ENCODE measurements at places on chromosomes 3 and 15.

- DNase-seq, result no peak
- H3K27me3 ChIP-seq, result no peaks in the 10 kb centered on the region
- H3K36me3 ChIP-seq, result no peaks in the 10 kb centered on the region
- no peaks in the 10 kb centered on the region for H3K4me1 ChIP-seq
- H3K4me3 ChIP-seq, result no peak overlapping the region
Measured at GRCh38 chr3:89252860-89253259, 145.4 kb downstream of the EPHA3 start.

DNA sequence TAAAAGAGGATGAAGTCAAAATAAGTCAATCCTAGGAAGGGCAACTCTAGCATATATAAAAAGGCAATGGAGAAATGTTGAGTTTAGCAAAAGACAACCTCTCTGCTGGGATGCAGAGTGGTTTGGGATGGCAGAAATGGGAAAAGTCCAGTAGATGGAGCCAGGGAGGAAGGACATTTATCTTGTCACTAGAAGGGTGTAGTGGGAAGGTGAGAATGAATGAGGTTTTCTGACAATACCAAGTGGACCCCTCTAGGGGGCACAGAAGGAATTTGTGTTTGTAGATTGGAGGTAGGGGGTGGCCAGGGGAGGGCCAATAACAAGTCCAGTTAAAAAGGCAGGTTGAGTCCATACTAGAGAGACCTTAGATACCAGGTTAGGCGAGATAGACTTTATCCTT, 80.0 kb downstream of the THSD4 start:
- H3K4me3 ChIP-seq, result no peak overlapping the region
- H3K27ac ChIP-seq, result no peak overlapping the region
- no peak for DNase-seq
- H3K4me1 ChIP-seq, result no peaks in the 10 kb centered on the region
- no peaks in the 10 kb centered on the region for H3K36me3 ChIP-seq
- no peaks in the 10 kb centered on the region for H3K27me3 ChIP-seq

DNA sequence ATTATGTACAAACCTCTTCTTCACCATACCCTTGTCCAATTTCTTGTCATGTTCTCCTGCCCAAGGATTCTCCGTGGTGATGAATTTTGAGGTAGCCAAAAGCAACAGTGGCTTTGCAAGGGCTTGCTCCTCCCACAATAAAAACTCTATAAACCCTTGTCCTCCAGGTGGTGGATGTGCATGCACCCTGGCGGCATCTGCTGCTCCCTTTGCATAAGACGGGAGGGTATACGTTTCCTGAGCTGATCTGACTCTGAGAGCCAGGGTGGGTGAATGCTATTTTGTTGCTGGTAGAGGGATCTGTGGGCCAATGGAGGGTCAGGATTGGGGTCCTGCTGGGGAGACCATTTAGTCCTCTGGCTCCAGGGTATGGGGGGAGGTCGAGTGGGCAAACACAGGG, 5.4 kb downstream of the DNAH1 start:
- DNase-seq, result no peak
- H3K27ac ChIP-seq, result no peak overlapping the region
- no peaks in the 10 kb centered on the region for H3K27me3 ChIP-seq
- H3K4me3 ChIP-seq, result no peak overlapping the region

GRCh38 chr3:5133239-5134018, 11.3 kb downstream of the ARL8B start:
- H3K4me1 ChIP-seq, result peaks cover 8% of the 10 kb centered on the region
- no peak overlapping the region for H3K27ac ChIP-seq
- no peak overlapping the region for H3K4me3 ChIP-seq

GRCh38 chr15:52734329-52734728, 55.1 kb upstream of the ATOSA start:
- no peak for DNase-seq
- no peaks in the 10 kb centered on the region for H3K36me3 ChIP-seq
- no peaks in the 10 kb centered on the region for H3K27me3 ChIP-seq
- H3K4me1 ChIP-seq, result peaks cover 7% of the 10 kb centered on the region

GRCh38 chr15:67850994-67851571, 11.2 kb upstream of the RNU6-1 start:
- no peak overlapping the region for H3K27ac ChIP-seq
- no peaks in the 10 kb centered on the region for H3K27me3 ChIP-seq
- H3K36me3 ChIP-seq, result no peaks in the 10 kb centered on the region
- no peak for DNase-seq

DNA sequence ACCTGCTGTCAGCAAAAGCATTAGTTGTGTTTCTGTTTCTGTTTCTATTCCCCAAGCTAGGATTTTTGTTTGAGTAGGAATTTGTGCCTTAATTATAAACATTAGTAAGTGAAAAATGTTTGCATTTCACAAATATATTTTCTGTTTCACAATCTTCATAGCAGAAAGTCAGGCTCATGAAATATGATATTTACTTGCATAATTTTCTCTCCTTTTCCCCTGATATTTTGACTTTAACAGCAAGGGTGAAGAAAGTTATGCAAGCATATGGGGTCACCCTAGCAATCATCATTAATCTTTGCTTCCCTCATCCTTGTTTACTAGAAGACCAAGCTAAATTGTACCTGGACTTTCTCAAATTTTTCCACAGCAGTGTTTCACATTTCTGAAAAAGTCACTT, 140.3 kb upstream of the SEMA6D start:
- DNase-seq, result no peak
- H3K4me1 ChIP-seq, result no peaks in the 10 kb centered on the region
- no peak overlapping the region for H3K27ac ChIP-seq
- no peaks in the 10 kb centered on the region for H3K36me3 ChIP-seq
- H3K27me3 ChIP-seq, result no peaks in the 10 kb centered on the region

GRCh38 chr3:8621872-8622271, 22.7 kb downstream of the SSUH2 start:
- no peak overlapping the region for H3K27ac ChIP-seq
- peak; percentile 42 for DNase-seq
- no peak overlapping the region for H3K4me3 ChIP-seq
- no peaks in the 10 kb centered on the region for H3K36me3 ChIP-seq
